ENCODE measurements at places on chromosomes 2 and 18.

GRCh38 chr2:218963601-218964000 lies 4.1 kb downstream of the CDK5R2 start:
- DNase-seq, result no peak

DNA sequence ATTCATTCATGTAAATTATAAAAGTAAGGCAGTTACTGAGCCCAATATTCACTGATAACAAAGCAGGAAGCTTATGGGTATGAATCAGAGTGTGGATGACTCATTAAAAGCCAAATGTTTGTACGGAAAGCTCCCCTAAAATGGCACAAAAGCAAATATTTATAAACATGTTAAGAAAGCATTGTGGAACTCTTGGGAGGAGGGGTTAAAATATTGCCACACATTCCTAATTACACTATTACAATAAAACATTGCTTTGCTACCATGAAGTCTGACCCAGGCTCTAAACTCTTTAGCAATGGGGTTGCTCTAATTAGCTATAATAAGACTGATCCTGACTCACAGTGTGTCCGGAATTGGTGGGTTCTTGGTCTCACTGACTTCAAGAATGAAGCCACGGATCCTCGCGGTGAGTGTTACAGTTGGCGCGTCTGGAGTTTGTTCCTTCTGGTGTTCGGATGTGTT lies 110.9 kb downstream of the NAB1 start:
- peak; percentile 84 for DNase-seq

GRCh38 chr2:38494394-38494793 lies 108.3 kb downstream of the HNRNPLL start:
- no peak for DNase-seq

- DNase-seq, result peak; percentile 95
Observed at GRCh38 chr18:45954070-45954934, 12.8 kb downstream of the EPG5 start.

GRCh38 chr18:11324956-11325882 lies 175.8 kb upstream of the PIEZO2 start:
- peak; percentile 95 for DNase-seq

DNA sequence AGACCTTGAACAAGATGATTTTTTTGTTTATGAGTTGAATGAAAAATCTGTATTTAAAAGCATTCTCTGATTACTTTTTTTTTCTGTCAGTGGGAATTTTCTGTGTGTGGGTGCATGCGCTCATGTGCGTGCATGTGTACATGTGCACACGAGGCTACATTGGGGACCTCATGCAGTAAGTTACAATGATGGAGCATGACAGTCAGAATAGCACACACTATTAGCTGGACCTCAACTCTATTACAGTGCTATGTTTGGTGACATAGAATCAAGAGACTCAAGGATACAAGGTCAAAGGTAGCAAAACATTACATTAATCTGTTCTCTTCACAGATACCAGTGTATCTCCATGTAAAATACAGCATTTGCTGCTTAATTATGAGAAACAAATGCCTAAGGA lies 276.8 kb upstream of the FIGN start:
- DNase-seq, result no peak

- peak; percentile 28 for DNase-seq
Observed at GRCh38 chr18:13558124-13558523, 168.2 kb downstream of the FAM210A start.

GRCh38 chr2:84807063-84807485 lies 73.8 kb downstream of the TRABD2A start:
- peak; percentile 99 for DNase-seq

DNA sequence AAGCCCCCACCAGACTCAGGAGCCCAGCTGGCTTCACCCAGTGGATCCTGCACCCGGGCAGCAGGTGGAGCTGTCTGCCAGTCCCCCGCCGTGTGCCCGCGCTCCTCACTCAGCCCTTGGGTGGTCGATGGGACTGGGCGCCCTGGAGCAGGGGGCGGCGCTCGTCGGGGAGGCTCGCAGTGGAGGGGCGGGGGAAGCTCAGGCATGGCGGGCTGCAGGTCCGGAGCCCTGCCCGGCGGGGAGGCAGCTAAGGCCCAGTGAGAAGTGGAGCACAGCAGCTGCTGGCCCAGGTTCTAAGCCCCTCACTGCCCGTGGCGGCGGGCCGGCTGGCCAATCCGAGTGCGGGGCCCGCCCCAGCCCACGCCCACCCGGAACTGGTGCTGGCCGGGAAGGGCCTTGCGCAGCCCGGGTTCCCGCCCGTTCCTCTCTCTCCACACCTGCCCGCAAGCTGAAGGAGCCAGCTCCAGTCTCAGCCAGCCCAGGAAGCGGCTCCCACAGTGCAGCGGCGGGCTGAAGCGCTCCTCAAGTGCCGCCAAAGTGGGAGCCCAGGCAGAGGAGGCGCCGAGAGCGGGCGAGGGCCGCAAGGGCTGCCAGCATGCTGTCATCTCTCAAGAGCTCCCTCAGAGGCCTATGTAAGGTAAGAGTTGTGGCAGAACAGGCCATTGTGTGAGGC lies 1307.8 kb upstream of the TMEFF2 start:
- DNase-seq, result no peak

GRCh38 chr2:62920070-62920469 lies 130.6 kb upstream of the OTX1 start:
- peak; percentile 42 for DNase-seq

- peak; percentile 78 for DNase-seq
Observed at GRCh38 chr2:28896906-28897305, 2.4 kb downstream of the WDR43 start.

GRCh38 chr2:128552806-128553551 lies 234.3 kb upstream of the HS6ST1 start:
- no peak for DNase-seq

- no peak for DNase-seq
Observed at GRCh38 chr2:24816404-24816803, 23.2 kb downstream of the CENPO start.

GRCh38 chr18:69727912-69728572 lies 219.6 kb downstream of the CD226 start:
- no peak for DNase-seq

GRCh38 chr2:177338177-177338721 lies 54.3 kb upstream of the AGPS start:
- peak; percentile 86 for DNase-seq

GRCh38 chr2:201128933-201129505 lies 13.1 kb downstream of the CFLAR start:
- DNase-seq, result peak; percentile 80

- no peak for DNase-seq
Observed at GRCh38 chr2:235077046-235077445, 125.2 kb downstream of the SH3BP4 start.

DNA sequence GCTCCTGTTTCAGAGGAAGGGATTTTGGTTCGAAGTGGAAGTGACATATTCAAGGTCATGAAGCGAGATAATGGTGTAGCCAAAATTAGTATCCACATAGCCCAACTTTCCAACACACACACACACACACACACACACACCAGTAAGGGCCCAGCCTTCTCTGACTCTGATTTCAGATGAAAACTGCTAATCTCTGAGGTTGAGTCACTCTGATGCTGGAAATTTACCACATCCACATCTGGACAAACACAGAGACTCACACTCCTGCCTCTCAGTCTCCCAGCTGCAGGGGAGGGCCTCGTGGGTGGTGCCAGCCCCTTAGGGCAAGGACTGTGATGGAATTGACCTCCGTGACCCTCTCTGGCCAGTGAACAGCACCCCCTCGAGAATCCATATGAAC lies 29.0 kb upstream of the SLC35F6 start:
- peak; percentile 84 for DNase-seq

DNA sequence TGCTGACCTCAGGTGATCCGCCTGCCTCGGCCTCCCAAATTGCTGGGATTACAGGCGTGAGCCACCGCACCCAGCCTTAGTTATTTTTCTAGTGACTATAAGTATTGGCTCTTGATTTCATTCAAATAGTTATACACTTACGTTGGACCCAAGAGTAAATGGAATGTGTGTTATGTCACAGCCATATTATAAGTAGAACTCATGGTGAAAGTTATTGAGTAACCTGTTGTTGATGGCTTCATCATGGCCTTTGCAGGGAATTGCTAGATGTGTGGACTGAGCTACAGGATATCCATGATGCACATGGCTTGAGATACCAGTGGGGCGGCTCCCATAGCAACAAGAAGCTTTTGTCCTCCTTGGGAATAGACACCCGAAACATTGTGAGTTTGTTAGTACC lies 44.7 kb downstream of the AFTPH start:
- DNase-seq, result no peak

GRCh38 chr2:39138837-39139211 lies 18.0 kb upstream of the SOS1 start:
- DNase-seq, result no peak

DNA sequence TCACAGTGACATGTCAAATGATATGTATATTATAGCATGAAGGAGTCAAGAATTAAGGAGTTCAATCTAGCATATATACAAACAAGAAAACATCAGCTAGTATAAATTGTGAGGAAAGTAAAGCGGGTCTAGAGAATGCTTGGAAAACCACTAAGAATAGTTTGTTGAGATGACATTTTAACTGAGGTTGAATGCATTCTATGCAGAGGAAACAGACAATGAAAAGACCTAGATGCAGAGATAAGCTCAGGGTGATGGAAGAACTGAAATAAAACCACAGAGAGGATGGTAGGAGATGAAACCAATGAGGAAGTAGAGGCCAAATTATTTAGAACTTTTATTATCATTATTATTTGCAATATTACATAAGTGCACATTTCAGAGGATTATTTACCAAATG lies 803.6 kb upstream of the FANCL start:
- DNase-seq, result no peak

DNA sequence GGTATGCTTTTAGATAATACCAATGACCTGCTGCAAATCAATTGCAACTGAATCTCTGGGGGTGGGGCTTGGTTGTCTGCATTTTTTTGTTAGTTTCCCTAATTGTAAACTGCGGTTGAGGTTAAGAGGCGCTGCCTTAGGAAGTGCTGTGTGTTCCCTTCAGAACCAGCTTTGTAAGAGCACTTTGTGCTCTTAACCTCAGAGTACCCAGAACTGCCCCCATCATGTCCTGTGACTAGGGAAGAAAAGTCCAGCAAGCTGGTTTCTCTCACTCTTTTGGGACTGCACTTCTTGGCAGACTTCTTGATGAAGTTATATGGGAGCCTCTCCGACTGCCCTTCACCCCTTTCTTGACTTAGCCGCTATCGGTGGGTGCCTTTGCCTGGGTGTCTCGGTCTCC lies 245.5 kb upstream of the CXCR4 start:
- DNase-seq, result no peak

GRCh38 chr2:513981-514706 lies 163.1 kb downstream of the TMEM18 start:
- DNase-seq, result no peak

DNA sequence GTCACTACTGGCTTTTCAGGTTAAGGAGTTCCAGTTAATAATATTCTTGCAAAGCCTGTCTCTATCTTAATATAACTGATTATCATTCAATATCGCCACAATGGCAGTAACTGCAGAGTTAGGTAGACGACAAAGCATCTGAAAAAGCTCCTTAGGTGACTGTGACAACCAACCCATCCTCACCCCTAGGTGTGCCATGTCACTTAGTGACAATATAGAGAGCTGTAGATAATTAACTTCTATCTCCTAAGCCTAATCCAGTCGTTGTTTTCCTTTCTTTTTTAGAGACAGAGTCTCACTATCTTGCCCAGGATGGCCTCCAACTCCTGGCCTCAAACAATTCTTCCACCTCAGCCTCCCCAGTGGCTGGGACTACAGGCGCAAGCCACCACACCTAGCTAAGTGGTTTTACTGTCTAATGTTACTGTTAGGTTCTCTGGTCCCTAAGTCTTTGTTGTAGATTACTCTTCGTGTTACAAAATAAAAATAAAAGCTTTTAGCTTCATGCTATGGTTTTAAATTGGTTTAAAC lies 65.2 kb downstream of the SPIRE1 start:
- DNase-seq, result no peak

GRCh38 chr2:189851174-189851826 lies 67.0 kb downstream of the PMS1 start:
- DNase-seq, result no peak

DNA sequence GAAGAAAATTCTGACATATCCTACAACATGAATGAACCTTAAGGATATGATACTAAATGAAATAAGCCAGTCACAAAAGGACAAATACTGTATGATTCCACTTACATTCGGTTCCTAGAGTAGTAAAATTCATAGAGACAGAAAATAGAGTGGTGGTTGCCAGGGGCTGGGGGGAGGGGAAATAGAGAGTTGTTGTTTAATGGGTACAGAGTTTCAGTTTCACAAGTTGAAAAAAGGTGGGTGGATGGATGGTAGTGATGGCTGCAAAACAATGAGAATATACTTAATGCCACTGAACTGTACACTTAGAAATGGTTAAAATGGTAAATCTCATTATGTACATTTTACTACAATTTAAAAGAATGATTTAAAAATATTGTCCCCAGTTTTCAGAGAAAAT lies 53.3 kb upstream of the NFU1 start:
- no peak for DNase-seq

DNA sequence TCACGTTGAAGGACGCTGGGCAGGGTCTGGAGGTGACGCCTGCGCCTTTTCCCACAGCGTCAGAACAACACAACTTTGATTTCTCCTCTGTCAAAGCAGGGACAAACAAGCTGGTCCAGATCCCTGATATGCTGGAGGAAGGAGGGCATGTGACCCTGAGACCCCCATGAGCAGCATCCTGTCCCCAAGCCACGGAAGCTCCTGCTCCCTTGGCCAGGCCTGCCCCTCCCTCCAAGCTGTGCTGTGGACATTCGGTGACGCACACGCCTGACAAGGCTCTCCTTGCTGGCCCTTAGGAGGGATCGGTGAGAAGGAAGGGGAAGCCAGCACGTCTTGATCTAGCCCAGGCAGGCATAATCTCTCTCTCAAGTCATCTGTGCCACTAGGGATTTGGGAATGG lies 11.3 kb downstream of the MLPH start:
- no peak for DNase-seq

DNA sequence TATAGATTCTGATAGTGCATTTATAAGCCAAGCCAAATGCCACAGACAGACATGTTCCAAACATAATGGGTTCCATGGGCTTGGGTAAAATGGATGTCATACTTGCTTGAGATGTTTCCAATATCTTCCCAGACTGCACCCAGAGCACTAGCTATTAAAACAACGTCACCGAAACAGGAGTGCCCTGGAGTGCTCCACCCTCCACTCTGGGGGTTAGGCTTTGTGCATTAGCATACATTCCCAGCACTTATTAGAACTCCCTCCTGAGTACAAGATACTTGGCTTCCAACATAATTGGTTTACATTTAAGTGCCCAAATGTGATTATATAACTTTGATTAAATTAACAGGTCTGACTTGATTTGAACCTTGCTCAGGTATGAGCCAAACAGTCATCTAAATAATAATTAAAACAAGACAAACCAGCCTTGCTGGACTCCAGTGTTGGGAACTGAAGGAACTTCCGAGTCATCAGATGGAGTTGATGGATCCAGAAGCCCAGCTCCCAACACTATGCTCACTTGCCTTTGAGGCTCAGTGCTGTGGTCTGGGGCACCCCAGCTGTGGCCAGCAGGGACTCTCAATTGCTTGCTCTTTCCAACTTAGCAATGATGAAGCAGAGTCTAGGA lies 60.5 kb upstream of the LGALSL start:
- no peak for DNase-seq

DNA sequence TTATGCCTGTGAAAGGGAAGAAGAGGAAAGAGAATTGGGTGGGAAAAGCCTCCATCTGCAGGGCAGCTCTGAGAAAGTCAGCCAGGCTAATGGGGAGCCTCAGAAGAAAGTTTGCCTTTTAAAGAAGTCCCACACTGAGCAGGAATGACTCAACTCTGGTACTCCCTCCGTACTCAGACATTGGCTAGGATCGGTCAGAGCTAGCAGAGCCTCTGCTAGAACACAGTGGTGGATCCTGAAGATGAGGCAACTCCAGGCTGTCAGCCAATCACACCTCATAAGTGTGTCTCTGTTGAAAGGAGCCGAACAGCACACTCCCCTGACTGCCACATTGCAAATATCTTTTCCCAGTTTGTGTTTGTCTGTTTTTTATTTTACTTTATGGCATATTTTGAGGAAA lies 96.9 kb downstream of the HNRNPLL start:
- peak; percentile 71 for DNase-seq
